ENCODE measurements at places on chromosomes 5 and 9.

DNA sequence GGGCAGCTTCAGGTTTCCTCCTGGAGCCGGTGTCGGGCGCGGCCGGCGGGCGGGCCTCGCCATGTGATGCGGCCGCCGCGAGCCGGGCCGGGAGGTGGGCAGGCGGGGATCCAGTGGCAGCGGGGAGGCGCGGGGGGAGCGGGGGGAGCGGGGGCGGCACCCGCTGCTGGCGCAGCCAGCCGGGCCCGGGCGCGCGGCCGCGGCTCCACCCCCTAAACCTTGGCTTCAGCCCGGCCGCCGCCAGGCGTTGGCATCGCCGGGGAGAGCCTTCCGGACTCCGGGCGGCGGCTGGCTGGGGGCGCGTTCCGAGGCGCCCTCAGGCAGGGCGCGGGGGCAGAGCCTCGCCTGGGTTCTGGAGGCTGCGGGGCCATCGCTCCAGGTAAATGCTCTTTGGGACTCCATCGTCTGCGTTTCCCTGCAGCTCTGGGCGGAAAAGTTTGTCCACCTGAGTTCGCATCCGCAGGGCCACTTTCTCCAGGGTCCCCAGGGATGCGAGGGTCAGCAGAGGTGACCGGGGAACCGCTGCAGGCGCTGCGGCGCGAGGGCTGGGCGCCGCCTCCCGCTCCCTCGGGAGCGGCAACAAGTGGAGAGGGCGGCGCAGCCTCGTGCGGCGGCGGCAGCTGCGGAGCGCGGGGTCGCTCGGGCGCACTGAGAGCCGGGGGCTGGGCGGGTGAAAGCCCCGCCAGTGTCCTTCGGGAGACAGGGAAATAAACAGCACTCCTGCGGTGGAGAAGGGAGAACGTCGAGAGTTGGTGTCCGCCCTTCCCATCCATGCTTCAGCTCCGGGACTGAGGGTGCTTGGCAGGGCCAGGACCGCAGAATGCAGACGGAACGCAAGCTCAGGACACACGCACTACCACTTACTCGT lies at the start of gene ARHGEF28:
Gene ARHGEF28 (plus strand): TSS at position 253 of the 868 bp plus-strand sequence. CDS start 58,656 bp downstream, outside the sequence.
- peak; percentile 73 for DNase-seq

- DNase-seq = no peak
Measured at GRCh38 chr9:16640649-16641048, 229.8 kb downstream of the BNC2 start.

DNA sequence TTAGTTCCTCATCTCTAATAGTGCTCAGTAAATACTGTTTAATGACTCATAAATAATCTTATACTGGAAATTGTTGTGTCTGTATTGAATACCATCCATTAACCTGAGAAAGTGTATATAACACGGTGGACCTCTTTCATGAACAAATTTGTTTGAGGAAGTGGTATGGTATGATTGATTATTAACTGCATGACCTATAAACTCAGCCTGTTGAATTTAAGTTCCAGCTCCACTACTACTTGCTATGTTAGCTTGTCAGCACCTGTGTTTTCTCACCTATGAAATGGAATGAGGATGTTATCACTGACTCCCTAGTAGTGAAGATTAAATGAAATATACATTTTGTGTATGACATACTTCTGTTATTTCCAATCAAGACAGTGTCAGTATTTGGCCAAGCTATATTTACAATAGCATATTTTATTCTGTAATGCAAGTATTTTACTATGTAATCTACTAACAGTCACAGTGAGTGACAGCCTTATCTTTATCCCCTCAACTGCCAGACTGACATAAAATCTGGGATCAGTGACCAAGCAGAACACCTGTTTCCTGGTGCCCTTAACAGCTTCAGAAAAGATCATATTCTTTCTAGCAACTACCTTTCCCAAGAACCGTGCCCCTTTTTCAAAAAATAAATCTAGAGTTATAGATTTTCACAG lies 77.3 kb upstream of the ITGA1 start:
- no peak for DNase-seq

GRCh38 chr9:134570151-134570621 lies 71.4 kb upstream of the COL5A1 start:
- no peak for DNase-seq

DNA sequence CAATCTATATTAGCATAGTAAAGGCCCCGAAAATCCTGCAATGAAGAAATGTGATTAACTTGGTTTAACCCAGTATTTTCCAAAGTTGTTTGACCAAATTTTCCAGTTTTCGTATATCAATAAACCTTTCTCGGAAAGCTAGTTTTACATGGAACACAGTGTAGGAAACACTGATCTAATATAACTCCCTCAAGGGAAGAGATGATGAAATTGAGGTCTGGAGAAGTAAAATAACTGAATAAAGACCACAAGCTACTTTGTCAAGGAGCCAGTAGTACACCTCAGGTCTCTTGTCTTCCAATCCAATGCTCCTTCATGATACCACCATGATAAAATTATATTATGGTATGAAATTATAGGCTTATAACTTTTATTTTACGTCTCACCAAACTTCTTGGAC lies 118.1 kb upstream of the TARS1 start:
- no peak for DNase-seq

DNA sequence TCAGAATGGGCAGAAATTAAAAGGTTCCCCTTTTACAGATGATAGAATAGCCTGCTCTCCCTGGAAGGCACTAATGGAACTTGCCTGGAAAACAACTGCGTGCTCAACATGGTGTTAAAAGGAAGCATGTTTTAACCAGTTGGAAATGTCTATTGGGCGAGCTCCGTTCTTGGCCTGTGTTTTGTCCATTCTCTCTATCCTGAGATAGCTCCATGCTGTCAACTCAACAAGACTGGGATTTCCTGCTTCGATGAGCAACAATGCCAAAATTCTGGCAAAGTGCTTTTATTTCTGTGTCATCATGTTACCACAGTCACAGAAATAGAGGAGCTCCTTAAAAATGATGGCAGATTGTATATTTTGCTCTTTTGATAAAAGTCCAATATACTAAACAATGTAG lies 198.3 kb downstream of the PLK2 start:
- no peak for DNase-seq

- no peak for DNase-seq
Measured at GRCh38 chr5:78903861-78904260, 81.2 kb downstream of the ARSB start.

GRCh38 chr9:71242081-71242480 lies 120.7 kb upstream of the TRPM3 start:
- DNase-seq = no peak

- peak; percentile 87 for DNase-seq
Measured at GRCh38 chr9:78871452-78872331, 574.8 kb downstream of the PSAT1 start.

Measured in NCI-H460 (cell line).